ENCODE measurements at places on chromosomes 3 and 15. TPM values are rescaled to one million over a fixed set of nuclear protein-coding genes. Genes with fewer than 3 reads are reported as not detected.

DNA sequence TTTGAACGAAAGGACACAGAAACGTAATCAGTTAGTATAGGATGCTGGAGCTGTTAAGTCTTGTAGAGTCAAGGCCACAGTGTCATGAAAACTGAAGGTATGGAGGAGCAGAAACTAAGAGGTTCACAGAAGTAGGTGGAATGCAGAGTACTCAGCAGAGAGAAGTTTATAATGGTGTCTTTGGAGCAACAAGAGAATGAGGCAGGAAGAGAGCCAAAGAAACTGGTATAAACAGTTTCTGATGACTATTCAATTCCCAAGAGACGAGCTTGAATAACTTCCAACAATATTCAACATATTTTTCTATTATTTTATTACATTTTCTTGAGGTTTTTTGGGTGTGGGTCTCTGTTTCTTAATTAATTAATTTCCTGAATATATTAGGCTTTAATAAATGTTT, 29.6 kb downstream of the GALK2 start:
- DNase-seq = no peak

- no peak for DNase-seq
These were observed 5.3 kb downstream of the PLEKHO2 start for GRCh38 chr15:64847016-64847415.

- DNase-seq = no peak
These were observed 12.7 kb upstream of the CLDN16 start for GRCh38 chr3:190375246-190375645.

- DNase-seq = no peak
These were observed 183.3 kb downstream of the SATB1 start for GRCh38 chr3:18241837-18242236.

DNA sequence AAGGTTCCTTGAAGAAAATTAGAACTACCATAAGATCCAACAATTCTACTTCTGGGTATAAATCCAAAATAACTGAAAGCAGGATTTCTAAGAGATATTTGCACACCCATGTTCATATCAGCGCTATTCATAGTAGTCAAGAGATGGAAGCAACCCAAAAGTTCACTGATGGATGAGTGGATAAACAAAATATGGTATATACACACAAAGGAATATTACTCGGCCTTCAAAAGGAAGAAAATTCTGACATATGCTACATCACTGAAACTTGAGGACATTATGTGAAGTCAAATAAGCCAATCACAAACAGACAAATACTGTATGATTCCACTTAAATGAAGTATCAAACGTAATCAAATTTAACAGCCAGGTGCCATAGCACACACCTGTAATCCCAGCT, 13.1 kb downstream of the DET1 start:
- no peak for DNase-seq

DNA sequence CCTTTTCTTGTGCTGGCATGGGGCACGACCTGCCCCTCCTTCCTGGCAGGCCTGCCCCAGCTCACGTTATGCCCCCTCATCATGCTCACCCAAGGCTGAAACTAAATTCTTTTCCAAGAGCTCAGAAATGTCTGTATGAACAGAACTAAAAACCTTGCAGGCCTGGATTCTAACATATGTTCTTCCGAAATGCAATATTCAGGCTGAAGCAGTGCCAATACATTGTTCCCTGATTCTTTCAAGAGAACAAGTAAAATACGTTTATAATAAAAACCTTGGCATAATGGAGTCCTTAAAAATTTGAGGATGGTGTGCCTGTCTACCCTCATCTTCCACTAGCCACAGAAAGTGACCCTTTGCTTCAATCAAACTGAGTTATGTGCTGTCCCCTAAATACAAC, 48.5 kb upstream of the ICE2 start:
- no peak for DNase-seq

GRCh38 chr3:1883534-1883933, 215.1 kb upstream of the CNTN4 start:
- no peak for DNase-seq

- DNase-seq = no peak
These were observed 35.7 kb downstream of the NGRN start for GRCh38 chr15:90300988-90301706.

GRCh38 chr15:73573572-73573971, 59.6 kb downstream of the NPTN start:
- DNase-seq = no peak

- DNase-seq = no peak
These were observed 54.8 kb upstream of the MITF start for GRCh38 chr3:69684309-69684961.

LIPC gene
- total RNA-seq = 202 TPM

SOX14 gene
- total RNA-seq = not detected

ADGRG7 gene
- 17.0 TPM for total RNA-seq
